ENCODE measurements at places on chromosomes 2 and 18.

GRCh38 chr18:13791181-13791580 is 32.8 kb upstream of the MC5R start:
- DNase-seq: no peak

- DNase-seq: no peak
Observed at GRCh38 chr2:170354855-170355780, 177.2 kb downstream of the MYO3B start.

DNA sequence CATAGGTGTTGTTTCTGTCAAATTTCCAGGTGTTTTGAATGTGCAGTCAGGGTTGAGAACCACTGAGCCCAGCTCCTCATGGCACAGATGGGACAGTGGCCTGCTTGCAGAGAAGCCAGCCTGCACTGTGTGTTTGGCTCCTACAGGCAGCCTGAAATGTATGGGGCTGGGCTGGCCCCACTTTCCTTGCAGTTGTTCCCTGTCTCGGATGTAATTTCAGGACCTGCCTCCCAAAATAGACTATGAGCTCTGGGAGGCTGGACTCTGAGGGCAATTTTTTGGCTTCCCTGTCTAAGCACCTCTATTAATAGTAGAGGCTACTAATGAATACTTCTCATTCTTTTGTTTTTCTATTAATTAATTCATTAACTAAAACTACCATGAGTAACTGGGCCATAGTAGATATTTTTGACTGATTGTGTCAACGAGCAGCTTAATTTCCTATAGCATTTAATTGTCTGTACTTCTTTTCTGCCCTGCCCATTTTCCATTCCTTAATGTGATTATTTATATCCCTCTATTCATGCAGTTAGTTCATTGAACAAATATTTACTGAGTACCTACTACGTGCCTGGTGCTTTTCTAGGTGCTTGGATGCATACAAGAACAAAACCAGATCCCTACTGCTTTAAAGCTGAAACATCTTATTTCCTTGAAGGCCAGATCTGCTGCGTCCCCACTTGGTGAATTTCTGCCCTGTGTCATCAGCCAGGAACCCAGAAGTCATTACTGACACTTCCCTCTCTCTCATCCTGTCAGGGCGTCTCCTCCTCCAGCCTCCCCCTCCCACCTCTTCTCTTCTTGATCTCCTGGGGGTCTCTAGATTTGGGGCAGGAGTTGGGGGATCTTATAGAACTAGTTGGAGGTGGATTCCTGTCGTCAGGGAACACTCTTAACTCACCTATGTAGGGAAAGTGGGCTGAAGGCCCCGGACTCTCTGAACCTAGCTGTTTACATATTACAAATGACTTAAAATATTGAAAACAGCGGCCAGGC is 16.3 kb downstream of the DYSF start:
- no peak for DNase-seq

- DNase-seq: no peak
Observed at GRCh38 chr18:26210147-26210546, 16.1 kb upstream of the TAF4B start.

- no peak for DNase-seq
Observed at GRCh38 chr18:67525328-67526099, 9.0 kb upstream of the DSEL start.

DNA sequence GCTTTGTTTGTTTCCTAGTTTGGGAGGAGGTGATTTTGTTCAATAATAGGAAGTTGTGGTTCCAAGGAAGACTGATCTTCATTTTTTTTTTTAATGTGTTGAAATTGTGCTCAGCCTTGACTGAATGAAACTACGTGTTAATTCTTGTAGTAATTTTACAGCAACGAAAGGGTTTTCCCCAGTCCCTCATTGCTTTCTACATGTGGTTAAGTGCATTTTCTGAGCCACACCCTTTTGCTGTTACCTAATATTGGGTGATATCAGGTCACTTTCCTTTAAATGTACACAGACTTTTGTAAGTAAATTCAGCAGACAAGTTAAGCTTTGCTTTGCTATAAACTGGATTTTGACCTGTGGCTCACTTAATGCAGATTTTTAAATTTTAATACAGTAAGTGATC is 73.6 kb downstream of the OTX1 start:
- no peak for DNase-seq

DNA sequence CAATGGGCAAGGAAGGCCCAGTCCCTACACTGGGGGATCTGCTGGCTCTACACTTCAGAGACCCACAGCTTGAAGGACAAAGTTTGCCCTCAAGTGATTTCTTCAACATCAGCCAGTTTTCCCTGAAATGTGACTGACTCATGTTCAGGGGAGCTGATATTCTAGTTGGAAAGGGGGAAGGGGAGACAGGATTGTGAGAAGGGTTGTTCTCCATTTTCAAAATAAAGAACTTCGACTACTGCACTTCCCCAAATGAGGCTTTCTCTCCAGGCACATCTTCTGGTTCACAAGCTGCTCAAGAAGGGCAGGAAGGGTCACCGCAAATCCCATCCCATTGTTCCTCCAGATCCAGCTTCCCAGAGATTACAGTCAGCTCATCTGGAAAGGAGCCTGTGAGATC is 117.6 kb downstream of the BCL2L11 start:
- DNase-seq: no peak

- DNase-seq: no peak
Observed at GRCh38 chr2:153079315-153079714, 360.9 kb downstream of the ARL6IP6 start.

DNA sequence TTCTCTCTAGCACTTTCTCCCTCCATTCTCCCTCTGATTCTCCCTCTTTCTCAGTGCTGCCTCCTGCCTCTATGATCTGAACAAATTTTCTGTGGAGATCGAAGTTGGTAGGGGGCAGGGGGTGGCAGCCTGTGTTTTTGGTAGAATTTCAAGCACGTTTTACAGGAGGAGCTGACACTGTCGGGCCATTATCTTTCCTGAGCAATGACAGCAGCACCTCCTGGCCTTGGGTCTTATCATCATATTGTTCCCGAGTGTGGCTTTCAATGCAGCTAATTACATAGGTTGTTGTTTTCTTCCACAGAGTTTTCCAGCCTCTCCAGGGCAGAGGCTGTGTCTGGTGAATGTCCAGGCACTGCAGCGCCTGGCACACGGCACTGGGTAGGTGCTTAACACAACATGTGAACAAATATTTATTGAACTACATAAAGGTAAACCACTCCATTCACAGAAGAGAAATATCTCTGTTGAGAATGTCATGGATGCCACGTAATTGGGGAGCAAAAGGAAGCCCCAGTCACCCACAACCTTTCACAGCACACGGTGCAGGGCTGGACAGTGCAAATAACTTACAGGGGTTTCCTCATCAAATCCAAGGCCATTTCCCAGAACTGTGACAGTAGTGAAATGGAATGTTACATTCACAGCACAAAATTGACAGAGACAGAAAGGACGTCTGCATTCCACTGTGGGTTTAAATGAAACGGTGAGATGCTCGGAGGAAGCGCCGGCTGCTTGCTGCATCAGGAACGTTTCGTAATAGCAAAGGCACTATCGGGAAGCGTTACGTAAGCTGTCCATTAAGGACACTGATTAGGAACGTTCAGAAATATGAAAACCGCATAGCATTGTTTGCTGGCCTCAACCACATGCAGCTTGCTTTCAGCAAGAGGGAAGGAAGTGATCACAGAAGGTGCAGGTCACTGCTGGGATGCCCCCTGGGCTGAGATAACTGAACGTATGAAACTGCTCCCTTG is 6.5 kb upstream of the KCNG2 start:
- DNase-seq: no peak

Measured in activated naive CD8-positive, alpha-beta T cell treated with anti-CD3 and anti-CD28 coated beads for 36 hours (primary cell).